SHP77 (cell line): ENCODE measurements at places on chromosomes 1 and 21.
A peak's percentile ranks its signal among the peaks of the same experiment; 100 is the strongest.

DNA sequence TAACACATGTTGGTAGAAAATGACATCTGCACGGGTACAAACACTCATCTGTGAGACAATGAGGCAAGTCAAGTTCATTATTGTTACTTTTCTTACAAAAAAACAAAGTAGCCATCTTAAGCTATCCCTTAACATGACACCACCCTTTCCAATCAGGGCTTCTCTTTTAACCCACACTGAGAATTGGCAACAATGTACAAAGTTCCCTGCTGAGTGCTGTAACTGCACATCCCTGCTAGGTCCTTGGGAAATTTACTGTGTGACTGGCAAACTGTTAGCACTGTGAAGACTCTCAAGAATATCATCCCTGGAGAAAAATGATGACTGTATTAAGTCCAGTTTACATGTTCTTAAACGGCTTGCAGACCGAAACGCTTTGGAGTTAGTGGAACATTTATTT is 185.8 kb upstream of the PLD5 start:
- DNase-seq, result no peak

GRCh38 chr1:99146129-99146848 is 118.0 kb upstream of the PLPPR4 start:
- DNase-seq, result peak; percentile 60

DNA sequence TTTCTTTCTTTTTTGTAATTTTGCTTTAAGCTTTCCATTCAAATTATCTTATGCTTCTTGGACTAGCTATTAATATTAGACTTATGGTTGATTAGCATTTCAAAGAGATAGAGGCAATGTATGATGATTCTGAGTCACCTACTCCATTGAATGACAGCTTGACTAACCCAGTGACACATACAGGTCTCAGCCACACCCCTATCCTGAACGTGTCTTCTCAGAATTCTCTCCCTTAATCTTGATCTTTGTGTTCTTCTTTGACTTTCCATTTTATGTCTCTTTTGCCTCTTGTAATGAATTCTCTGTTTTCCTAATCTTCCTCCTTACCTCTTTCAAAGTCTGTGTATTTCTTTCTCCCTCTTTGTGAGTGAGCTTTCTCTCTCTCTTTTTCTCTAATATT is 241.1 kb downstream of the PDE4B start:
- no peak for DNase-seq

GRCh38 chr1:59532102-59532501 is 235.2 kb downstream of the FGGY start:
- DNase-seq, result no peak

GRCh38 chr1:231734417-231734816 is 107.8 kb downstream of the DISC1 start:
- no peak for DNase-seq

- DNase-seq, result no peak
Measured at GRCh38 chr1:227175611-227176010, 142.7 kb downstream of the CDC42BPA start.

DNA sequence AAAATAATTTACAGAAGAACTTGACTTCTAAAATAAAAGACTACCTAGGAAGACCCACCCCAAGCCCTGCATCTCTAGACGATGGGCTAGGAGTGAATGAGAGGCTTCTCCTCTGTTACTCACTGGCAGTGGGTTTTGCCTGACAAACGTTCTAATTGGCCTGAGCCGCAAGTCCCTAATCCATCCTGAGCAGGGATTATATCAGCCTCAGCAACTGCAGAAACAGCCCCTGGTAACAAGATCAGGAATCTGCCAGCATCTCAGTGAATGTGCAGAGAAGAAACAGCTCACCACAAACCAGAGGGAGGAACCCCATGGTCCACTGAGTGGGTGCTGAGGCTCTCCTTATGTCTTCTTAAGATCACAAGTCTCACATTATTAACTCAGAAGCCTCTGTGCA is 240.6 kb downstream of the BRINP2 start:
- no peak for DNase-seq

- DNase-seq, result no peak
Measured at GRCh38 chr1:41758500-41758899, 160.2 kb downstream of the HIVEP3 start.
